ENCODE measurements at places on chromosomes 4 and X. TPM values are rescaled to one million over a fixed set of nuclear protein-coding genes. Genes with fewer than 3 reads are reported as not detected.

AGTR2 gene
- not detected for total RNA-seq

SOWAHD gene
- not detected for total RNA-seq

SSX4B gene
- total RNA-seq = not detected

CENPVL1 gene
- total RNA-seq = 0.07 TPM

SPANXN3 gene
- total RNA-seq = not detected

GATA1 gene
- total RNA-seq = not detected

BEND4 gene
- total RNA-seq = 0.14 TPM

HTR2C gene
- not detected for total RNA-seq

CFAP47 gene
- total RNA-seq = not detected

HMGN5 gene
- 3.0 TPM for total RNA-seq

CT45A1 gene
- not detected for total RNA-seq

CT45A10 gene
- total RNA-seq = not detected

MAGEB1 gene
- not detected for total RNA-seq

STK32B gene
- total RNA-seq = 4.2 TPM

DSPP gene
- total RNA-seq = not detected

TEX13C gene
- not detected for total RNA-seq

SHROOM3 gene
- total RNA-seq = 109 TPM

TRO gene
- 6.1 TPM for total RNA-seq

BEX3 gene
- total RNA-seq = 168 TPM

ABHD18 gene
- total RNA-seq = 6.8 TPM

NLGN4X gene
- 0.69 TPM for total RNA-seq

KIF4A gene
- total RNA-seq = 26.8 TPM

HAND2 gene
- not detected for total RNA-seq

IL3RA gene
- not detected for total RNA-seq

PAGE5 gene
- not detected for total RNA-seq

DCAF8L2 gene
- total RNA-seq = not detected

LONRF3 gene
- 2.8 TPM for total RNA-seq

RHOH gene
- total RNA-seq = not detected

BEX1 gene
- 9.1 TPM for total RNA-seq

SPANXD gene
- not detected for total RNA-seq

CXCL11 gene
- total RNA-seq = 0.06 TPM

ZNF718 gene
- 6.9 TPM for total RNA-seq

ZCCHC12 gene
- 0.46 TPM for total RNA-seq

PLP1 gene
- total RNA-seq = not detected

COMMD8 gene
- total RNA-seq = 26.9 TPM

CXCL8 gene
- total RNA-seq = 24.9 TPM

SMIM10L2A gene
- total RNA-seq = 0.65 TPM

CTAG2 gene
- not detected for total RNA-seq

SLITRK2 gene
- total RNA-seq = not detected

PNMA6F gene
- not detected for total RNA-seq

CRLF2 gene
- total RNA-seq = not detected

STPG2 gene
- not detected for total RNA-seq

SCOC gene
- 68.3 TPM for total RNA-seq

GLOD5 gene
- total RNA-seq = not detected

All from epithelial cell of proximal tubule (primary cell).